ENCODE measurements at places on chromosomes 12 and 14. TPM values are rescaled to one million over a fixed set of nuclear protein-coding genes. Genes with fewer than 3 reads are reported as not detected.

SLCO1B3 gene
- total RNA-seq, result not detected

SPTB gene
- total RNA-seq, result not detected

WNT1 gene
- total RNA-seq, result 5.9 TPM

IAPP gene
- not detected for total RNA-seq

ADGRD1 gene
- not detected for total RNA-seq

CPNE6 gene
- total RNA-seq, result not detected

MAP1LC3B2 gene
- total RNA-seq, result 0.97 TPM

ZC3H10 gene
- total RNA-seq, result 9.0 TPM

KCNMB4 gene
- total RNA-seq, result 0.73 TPM

CLBA1 gene
- total RNA-seq, result 1.0 TPM

HSP90AA1 gene
- 532 TPM for total RNA-seq

MMP19 gene
- not detected for total RNA-seq

RD3L gene
- total RNA-seq, result not detected

C12orf60 gene
- 0.14 TPM for total RNA-seq

NRXN3 gene
- total RNA-seq, result not detected

AKAP3 gene
- total RNA-seq, result 1.3 TPM

TAS2R46 gene
- 0.71 TPM for total RNA-seq

HOTAIR gene
- total RNA-seq, result not detected

CYP46A1 gene
- total RNA-seq, result 0.30 TPM

P2RX2 gene
- not detected for total RNA-seq

PIK3C2G gene
- not detected for total RNA-seq

EML5 gene
- total RNA-seq, result 2.5 TPM

PHETA1 gene
- total RNA-seq, result 0.83 TPM

ACOT6 gene
- total RNA-seq, result not detected

FAM90A1 gene
- total RNA-seq, result not detected

KLHL33 gene
- total RNA-seq, result 0.19 TPM

GPR132 gene
- 101 TPM for total RNA-seq

CLMN gene
- 0.95 TPM for total RNA-seq
